NCI-H526 treated with DMSO at 0.1 percent for 48 hours (cell line): ENCODE measurements at places on chromosomes 1 and 21.

GRCh38 chr1:27122652-27123051 lies 32.3 kb downstream of the SLC9A1 start:
- DNase-seq, result no peak

GRCh38 chr1:18109756-18110597 lies 2.4 kb downstream of the IGSF21 start:
- DNase-seq, result peak; percentile 67

GRCh38 chr1:245107776-245108114 lies 47.0 kb upstream of the KIF26B start:
- DNase-seq, result no peak

- no peak for DNase-seq
These were observed 86.0 kb downstream of the NCAM2 start for GRCh38 chr21:21084179-21084578.

DNA sequence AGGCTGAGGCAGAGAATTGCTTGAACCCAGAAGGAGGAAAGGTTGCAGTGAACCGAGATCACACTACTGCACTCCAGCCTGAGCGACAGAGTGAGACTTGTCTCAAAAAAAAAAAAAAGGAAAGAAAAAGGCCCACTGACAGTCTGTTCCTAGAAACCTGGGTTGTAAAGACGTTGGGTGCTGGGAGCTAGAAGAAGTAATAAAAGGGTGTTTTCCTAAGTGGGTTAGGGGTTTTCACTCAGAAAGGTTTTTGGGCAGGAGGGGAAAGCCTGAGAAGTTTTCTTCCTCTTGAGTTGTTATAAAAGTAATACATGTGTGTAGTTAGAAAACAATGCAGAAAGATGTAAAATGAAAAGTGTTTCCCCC lies 25.4 kb downstream of the CELA3A start:
- DNase-seq, result no peak

GRCh38 chr21:39047046-39047445 lies 136.2 kb downstream of the PSMG1 start:
- DNase-seq, result no peak

DNA sequence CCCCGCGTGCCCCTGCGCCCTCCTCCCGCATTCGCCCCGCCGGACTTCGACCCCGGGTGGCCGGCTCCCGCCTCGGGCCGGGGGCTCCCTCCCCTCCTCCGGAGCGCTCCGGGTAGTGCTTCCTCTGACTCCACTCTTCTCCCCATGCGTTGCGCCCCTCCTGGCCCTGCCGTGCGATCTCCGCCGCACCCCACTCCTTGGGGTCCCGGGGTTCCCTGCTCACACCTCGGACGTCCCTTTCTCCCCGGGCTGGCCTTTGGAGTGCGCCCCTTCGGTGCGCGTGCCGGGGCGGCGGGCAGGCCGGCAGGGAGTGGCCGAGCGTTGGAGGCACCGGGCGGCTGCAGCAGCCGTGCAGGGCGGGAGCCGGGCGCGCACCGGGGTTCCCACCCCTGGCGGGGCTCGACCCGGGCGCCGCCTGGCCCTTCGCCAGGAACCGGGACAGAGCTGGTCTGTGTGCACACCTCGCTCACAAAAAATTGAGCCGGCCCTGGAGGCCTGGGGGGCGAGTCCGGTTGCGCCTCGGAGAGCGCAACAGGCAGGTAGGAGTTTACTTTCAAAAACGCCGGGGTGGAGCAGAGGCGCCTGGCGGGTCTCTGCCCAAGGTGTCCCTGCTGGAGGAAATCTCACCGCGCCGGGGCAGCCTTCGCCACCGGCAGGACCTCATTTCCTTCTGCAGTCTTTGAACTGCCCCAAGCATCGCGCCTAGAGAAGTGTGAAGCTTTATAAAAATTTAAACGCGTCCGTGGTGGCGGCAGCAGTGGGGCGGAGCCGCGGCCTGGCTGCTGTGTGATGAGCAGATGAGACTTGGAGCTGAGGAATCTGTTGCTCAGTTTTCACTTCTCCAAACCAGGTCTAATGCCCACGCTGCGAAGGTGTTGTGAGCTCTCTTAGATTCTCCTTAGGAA lies 650 bp downstream of the VANGL1 start:
- peak; percentile 67 for DNase-seq

DNA sequence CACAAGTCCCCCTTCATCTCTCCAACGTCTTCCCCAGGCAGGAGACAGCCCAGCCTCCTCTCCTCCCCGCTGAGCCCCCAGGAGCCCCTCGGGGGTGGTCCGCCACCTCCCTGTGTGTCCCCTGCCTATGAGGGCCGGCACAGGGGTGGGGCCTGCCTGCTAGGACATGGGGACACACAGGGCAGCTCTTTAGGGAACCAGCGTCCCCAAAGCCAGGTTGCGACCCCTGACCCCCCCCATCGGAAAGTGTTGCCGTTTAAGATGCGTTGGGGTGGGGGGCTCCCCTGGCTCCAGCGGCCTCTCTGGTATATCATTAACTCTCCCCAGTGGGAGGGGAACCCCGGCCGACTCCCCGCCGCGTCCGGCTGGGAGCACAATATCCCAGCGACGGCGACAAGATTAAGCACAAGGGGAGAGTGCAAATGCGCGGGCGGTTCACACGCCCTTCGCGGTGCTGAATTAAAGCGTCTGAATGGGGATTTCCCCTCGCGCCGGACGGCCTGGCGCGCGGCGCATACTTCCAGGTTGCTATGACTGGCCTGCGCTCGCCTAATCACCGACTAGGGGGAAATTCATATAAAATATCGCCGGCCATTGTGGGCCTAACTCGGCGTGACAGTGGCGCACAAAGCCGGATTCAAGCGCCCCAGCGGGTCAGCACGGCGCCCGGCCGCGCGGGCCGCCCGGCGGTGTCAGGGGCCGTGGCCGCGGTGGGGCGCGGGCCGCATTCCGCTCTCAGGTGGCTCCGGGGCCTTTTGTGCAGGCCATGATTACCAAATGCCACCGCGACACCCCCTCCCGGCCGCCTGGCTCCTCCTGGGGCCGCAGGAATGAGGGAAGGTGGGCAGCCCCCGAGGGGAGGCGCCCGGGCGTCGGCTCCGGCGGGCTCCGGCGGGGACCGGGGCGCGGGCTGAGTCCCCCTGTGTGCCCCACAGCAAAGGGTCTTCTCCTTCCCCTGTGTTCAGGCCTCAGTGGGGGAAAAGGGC lies 30.9 kb downstream of the WNT3A start:
- no peak for DNase-seq

- DNase-seq, result no peak
These were observed 85.0 kb upstream of the KCNJ15 start for GRCh38 chr21:38171723-38172344.

DNA sequence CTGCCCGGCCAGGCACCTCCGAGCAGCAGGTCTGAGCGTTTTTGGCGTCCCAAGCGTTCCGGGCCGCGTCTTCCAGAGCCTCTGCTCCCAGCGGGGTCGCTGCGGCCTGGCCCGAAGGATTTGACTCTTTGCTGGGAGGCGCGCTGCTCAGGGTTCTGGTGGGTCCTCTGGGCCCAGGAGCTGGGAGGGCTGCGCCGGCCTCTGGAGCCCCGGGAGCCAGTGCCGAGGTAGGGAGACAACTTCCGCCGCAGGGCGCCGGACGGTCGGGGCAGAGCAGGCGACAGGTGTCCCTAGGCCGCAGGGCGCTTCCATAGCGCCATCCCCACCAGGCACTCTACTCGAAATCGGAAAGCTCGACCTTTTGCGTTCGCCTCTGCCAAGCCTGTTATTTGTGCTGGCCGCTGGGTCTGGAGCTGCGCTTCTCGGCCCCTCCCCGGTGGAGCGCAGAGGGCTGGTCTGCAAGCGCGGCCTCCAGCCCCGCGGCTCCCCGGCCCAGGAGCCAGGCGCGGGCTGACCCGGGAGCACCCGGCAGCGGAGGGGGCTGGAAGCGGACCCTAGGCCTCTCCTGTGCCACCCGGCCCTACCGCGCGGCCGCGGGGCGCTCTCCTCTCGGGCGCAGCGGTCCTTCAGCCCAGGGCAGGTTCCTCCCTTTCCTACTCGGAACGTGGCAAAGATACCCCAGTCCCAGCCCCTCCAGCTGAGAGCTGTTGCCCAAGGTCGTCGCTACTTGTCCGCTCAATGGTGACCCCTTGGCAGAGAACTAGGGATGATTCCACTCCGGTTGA lies 2.2 kb downstream of the SIM2 start:
- peak; percentile 39 for DNase-seq

DNA sequence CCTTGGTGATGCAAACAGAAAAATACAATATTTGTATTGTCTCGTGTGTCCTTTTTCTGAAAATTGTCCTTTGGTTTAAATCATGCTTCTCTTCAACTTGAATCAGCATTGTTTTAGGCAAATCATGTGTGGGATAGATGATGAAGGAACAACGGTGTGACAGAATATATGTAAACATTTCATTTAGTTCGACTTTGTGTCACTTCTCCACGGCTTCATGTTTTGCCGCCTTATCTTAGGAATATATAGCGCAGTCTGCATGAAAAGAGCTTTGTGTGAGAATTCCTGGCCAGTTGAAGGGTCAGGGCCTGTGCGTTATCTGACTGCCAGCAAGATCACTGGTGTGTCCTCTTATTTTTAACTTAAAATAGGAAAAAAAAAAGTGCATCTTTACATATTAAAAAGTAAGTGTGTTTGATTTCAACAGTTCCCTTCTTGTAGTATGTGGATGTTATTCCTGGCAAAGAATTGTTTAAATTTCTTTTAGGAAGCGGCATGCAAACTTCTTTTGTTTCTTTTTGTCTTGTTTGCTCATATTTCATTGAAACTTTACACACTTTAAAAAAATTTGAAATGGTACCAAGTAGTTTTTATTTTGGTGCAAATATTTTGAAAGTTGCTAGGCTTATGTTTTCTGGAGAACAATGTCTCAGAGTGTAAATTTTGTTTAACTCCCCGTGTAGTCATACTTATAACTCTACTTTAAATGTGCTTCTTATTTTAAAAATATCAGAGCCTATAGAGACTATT lies 465.2 kb downstream of the USP25 start:
- peak; percentile 90 for DNase-seq

- DNase-seq, result no peak
These were observed 9.2 kb downstream of the POU2F1 start for GRCh38 chr1:167229719-167230385.

GRCh38 chr1:208465786-208466590 lies 221.8 kb upstream of the PLXNA2 start:
- no peak for DNase-seq

DNA sequence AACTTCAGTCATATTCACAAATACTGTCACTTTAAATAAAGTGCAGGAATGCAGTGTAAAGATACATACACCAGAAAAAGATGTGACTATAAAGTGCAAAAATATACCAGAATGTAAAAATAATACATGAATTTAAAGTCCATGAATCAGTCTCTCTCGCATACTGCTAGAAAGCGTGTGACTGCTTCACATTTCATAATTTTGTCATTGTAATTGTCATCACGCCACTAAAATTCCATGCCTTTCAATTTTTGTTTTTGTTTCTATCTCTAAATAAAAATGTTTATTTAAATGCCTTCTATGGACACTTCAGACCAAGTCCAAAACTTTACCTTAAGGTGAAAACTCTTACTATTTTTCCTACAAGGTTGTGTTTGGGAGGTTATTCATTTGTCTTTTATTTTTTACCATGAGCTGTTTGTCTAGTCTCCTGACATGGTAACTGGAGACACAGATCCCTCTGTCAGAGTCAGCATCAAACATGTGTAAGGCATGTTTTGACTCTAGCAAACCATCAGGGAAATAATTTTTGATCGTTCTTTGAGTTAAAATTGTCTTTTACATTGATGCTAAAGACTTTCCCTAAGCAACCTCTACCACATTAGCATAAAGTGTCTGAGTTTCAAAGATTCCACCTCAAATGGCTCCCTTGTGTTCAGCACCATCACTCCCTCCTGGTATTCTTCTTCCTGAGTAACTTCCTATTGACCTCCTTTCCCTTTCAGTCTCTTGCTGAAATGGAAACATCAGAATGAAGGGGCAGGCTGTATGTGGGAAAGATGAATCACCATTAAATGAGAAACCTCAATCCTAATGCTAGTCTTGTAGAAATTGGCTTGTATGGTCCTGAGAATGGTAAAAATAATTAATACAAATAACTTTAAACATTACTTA lies 14.0 kb upstream of the AIM2 start:
- DNase-seq, result no peak
